ENCODE measurements at places on chromosomes 5 and 9.

DNA sequence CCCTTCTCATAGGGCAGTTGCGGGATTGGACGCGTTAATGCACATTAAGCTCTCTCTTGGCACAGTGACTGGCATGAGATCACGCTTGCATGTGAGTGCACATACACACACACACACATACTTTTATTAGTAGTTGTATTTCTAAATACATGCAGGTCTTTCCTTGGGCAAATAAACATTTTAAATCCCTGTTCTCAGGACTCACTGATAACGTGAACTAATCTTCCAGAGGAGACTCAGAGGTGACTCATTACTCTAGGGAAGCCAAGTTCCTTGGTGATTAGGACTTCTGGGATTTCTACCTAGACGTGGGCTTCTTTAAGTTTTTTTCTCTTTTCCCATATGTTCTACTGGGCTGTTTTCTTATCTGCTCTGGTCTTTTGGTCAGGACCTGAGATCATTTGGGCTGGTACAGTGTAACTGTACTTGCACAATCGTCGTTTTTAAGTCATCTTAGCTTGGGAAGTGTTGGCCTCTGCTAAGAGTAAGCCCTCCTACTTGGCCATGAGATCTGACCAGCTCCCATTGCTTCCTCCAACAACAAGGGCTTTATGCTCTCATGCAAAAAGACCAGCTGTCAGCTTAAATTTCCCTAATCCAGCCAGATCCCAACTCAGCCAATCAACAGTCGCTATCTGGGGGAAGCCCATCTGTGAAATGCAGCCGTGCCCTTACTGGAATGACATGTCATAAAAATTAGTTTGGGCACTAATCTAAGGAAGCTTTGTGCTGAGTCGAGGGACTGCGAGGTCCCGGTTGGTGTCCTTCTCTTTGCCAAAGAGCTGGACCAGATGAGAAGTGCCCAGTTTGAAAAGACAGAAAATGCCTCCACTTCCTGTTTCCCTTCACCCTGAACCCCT lies 176.4 kb upstream of the ANKRD55 start:
- DNase-seq = no peak

DNA sequence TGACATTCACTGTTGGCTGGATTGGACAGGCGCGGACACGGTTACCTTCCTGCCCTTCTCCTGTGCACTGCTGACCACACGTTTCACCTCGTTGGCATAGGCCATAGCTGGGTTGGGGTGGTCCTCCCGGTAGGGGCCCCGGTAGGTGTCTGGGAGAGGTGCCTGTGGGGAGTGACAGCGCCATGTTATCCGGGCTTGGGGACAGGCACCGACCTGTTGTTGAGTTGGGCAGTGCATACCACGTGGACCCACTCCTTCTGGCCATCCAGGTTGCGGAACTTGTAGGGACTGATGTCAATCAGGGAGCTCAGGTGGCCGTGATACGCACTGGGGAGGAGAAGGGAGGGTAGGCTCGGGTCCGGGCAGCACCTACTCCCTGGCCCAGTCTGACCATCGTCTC lies 8.2 kb downstream of the PHYKPL start:
- DNase-seq = no peak

- no peak for DNase-seq
These were observed 15.4 kb downstream of the HAUS6 start for GRCh38 chr9:19087106-19088000.

DNA sequence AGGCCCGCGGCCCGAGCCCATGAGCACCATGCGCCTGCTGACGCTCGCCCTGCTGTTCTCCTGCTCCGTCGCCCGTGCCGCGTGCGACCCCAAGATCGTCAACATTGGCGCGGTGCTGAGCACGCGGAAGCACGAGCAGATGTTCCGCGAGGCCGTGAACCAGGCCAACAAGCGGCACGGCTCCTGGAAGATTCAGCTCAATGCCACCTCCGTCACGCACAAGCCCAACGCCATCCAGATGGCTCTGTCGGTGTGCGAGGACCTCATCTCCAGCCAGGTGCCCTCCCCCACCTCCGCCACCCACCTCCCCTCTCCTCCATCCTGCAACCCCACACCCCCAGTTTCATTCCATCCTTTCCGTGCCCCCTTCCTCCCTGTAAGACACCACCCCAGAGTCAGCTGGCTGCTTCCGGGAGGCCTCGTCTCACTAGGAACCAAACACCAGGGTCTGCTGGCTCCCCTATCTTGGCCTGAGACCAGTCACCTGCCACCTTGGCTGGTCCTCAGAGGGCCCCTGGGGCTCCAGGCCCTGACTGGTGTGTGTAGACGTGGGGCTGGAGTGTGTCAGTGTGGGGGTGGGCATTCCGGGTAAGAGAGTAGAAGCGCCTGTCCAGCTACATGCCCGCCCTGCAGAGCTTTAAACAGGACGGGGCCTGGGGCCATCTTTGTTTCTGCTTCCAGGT lies 655 bp downstream of the GRIN1 start:
- no peak for DNase-seq

GRCh38 chr5:180852495-180852894 lies 8.6 kb downstream of the ZFP62 start:
- no peak for DNase-seq

DNA sequence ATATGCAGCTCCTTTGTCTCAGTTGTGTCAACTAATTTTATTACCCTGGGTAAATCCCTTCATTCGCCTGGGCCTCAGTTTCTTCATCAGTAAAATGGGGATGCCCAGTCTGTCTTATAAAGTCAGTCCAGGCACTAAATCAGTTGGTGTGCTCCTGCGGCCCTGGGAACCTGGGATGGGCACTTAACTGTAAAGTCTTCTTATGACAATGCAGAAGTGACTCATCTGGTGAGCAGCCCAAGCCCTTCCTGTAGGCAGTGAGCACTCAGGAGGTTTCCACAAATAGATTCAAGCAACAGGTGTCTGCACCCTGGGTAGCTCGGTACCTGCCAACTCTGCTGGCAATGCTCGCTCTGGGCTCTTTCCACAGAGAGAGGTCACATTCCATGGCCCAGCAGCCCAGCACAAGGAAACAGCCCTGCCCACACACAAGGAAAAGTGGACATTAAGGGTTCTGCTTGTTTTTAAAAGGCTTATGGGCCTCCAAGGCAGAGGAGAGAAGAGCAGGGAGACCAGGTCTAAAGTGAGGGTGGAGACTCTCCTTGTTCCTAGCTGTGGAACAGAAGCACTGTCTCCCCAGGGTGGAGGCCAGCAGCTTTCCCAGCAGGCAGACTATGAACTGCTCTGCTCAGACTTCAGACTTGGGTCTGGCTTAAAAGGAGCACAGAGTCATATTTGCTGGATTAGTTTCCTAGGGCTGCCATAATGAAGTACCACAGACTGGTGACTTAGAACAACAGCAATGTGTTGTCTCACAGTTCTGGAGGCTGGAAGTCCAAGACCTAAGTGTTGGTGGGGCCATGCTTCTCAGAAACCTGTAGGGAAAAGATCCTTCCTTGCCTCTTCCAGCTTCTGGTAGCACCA lies 89.7 kb upstream of the ADRA1B start:
- DNase-seq = peak; percentile 15

DNA sequence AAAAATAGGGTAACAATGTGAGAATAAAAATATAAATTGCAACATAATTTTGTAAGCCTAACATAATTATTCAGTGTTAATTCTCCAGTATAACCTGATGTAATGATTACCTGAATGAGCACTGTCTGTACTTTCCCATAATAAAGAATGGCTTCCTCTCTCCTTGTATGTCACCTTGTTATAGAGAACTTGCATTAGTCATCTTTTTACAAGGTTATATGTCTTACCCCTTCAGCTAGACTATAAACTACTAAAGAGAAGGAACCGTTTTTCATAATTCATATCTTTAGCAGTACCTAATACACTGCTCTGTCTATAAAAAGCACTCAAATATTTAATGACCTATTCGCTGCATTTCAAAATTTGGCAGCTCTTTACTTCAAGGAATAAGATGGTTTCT lies 19.8 kb downstream of the STRBP start:
- no peak for DNase-seq

- no peak for DNase-seq
These were observed 280.5 kb upstream of the ADAMTS16 start for GRCh38 chr5:4859500-4860235.

DNA sequence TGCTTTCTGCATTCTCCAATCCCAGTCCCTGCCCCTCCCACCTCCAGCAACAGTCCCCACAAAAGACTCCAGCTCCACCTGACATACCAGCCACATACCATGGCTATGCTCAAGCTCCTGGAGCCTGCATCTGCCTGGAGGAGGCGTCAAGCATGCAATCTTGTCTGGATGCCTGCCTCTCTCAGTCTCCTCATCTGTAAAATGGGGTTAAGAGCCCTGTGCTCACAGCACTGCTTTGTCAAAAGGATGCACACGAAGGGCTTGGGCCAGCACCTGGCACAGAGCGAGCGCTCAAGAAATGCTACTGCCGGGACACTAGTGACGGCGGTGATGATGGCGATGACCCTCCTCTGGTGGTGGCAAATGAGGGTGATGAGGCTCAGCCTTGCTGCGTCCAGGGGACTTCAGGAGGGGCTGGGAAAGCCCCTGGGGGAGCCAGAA lies 202.9 kb upstream of the IER5L start:
- no peak for DNase-seq

DNA sequence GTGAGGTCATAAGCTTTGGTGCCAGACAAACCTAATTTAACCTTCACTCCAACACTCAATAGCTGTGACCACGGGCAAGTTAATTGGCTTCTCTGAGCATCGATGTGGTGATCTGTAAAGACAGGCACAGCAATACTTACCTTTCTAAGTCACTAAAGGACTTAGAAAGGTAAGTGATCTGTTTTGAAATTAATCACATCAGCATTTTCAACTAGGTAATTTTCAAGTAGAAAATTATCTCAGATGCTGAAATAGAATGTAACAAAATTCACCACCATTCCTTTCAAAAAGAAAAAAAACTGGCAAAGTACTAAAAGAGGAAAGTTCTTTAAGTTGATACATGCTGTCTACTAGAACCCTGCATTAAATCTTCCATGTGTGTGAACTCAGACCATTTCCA lies 354.5 kb downstream of the ICE1 start:
- no peak for DNase-seq

DNA sequence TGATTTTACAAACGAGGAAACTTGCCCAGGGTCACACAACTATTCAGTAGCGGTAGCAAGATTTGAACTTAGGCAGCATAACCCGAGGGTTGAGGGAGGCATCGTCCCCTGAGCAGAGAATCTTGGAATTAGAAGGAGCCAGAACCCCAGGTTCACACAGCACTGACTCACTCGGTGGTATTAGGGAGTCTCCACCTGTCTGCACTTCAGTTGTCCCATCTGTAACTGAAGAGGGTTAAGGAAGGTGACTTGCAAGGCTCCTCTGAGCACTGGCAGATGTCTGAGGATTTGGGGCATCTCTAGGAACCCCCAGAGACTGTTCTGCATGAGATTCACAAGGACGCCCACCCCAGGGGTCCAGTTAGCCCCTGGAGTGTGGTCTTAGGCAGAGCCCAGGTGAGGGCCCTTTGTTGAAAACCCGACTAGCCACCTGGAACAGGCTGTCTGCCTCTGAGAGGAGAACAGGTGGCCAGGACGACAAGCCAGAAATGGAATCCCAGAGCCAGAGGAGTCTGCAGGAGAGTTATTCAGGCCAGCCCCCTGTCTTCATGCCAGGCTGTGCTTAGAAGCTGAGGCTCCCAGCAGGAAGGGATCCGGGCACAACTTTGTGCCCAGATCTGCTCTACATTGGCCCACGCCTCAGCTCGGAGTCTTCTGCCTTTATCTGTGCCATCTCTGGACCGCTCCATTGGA lies 50.0 kb upstream of the ORM1 start:
- DNase-seq = no peak

- no peak for DNase-seq
These were observed 461.4 kb downstream of the ZNF608 start for GRCh38 chr5:124285071-124285470.

DNA sequence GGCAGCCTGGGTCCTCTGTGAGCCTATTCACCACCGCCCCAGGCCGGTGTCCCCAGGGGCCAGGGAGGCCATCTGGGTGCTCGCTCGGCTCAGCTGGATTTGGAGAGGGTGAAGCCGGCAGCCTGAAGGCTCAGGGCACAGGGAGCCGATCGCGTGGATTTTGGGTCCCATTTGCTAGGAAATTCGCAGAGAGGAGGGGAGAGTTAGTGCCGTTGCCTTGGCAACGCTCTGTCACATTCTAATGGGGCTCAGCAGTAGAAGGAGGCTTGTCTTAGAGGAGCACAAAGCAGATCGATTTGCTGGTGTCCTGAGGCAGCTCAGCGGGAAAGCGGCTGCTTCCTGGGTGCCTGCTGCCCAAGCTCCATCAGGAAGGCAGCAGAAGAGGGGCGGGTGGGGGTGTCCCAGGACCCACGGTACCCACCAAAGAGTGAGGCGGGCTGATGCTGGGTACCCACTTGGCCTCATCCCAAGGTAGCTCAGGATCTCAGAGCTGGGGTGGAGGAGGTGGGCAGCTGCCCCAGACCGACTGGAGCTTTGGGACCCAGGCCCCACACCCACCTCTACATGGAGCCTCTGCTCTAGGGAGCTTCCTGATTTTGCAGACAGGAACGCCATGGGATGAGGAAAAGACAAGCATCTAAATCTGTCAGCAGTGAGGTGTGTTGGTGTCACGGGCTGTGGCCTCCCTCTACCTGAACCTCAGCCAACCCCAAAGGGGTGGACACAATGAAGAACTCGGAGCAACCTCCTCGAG lies 17.1 kb upstream of the OLFM1 start:
- no peak for DNase-seq

- DNase-seq = no peak
These were observed 23.4 kb upstream of the FBXW11 start for GRCh38 chr5:172029876-172030275.

DNA sequence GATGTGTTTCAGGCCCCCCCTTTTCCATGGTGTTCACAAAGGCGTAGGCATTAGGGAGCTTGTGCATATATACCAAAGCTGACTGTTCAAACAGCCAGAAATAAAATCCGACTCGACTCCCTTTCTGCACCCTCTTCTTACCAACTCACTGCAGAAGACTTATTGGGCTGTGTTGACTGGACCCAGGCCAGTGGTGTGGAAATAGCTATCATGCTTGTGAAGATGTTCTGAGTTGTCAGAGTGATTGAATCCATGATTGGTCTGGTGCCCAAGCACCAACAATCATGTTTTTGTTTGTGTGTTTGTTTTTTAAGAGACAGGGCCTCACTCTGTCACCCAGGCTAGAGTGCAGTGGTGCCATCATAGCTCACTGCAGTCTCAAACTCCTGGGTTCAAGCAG lies 21.6 kb downstream of the TJP2 start:
- DNase-seq = no peak

DNA sequence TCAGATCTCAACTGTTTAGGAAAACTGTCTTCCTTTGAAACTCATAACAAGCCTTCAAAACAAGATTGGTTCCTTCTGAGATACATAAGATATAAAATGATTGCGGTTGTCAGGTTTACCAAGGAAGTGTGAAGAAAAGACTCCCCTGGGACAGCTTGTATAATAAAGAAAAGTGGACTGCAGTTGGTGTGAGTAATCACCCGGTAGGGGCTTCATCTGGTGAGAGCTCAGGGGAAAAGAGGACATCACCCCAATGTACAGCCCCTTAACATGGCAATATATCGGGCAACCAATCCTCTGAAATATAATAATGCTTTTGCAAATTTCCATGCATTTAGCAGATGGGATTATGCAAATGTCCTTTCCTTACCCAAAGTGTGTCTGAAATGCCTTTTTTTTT lies 216.5 kb upstream of the KLF9 start:
- no peak for DNase-seq

- DNase-seq = no peak
These were observed 46.7 kb downstream of the SHB start for GRCh38 chr9:38022203-38022895.

- no peak for DNase-seq
These were observed 389.0 kb upstream of the BRINP1 start for GRCh38 chr9:119758241-119758640.

Data from activated CD4-positive, alpha-beta T cell treated with anti-CD3 and anti-CD28 coated beads, Interleukin-2, Interleukin-4, amounts not matched to agents 100 ng/mL and 50 ng/mL, durations not matched to agents 16 hours and 8 hours (primary cell).